ENCODE measurements at places on chromosomes 11 and 22.

DNA sequence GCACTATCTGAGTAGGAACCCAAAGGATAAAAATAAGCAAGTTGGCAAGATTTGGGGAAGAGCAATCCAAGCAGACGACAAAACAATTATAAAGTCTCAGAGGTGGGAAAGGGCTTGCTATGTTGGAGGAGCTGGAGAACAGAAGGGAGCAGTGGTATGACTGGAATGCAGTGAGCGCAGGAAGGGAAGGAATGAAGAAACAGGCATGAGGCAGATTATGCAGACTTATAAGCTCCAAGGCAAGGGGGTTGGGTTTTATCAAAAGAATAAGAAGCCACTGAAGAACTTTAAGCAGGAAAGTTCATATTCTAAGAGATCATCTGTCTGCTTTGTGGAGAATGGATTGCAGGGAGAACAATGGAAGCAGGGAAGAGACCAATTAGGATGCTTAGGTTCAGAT is 31.7 kb downstream of the PGM2L1 start:
- DNase-seq: peak; percentile 23

DNA sequence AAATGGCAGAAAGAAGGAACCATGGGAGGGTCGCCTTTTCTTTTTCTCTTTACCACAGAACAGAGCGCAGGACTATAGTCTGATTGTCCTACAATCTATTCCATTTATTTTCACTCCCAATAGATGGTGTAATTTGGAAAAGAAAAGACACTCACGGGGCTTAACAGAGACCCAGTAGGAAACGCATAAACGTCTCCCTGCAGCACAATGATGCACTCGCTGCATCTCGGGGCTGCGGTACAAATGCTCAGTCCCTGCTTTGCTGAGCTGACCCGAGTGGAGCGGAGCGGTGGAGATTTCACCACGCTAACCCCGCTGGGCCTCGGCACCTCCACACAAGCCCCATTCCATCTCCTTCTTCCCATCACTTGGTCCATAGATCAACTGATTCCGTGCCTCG is 1.5 kb downstream of the FEZ1 start:
- DNase-seq: no peak

DNA sequence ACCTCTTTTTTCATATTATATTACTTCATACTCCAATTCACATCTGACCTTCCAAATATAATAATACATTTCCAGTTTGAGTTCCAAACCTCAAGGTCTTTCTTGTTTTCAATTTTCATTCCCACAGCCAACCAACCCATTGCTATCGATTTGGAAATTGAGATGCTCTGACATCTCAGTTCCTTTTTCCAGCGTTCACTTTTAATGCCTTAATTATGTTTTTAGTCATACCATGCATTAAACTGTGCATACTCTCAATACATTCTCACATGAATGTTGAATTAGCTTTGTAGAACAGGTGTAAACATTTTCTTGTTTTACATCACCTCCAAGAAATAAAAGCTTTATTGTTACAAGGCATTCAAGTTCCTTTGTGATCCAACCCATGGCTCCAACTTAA is 294.2 kb upstream of the ANO3 start:
- no peak for DNase-seq

DNA sequence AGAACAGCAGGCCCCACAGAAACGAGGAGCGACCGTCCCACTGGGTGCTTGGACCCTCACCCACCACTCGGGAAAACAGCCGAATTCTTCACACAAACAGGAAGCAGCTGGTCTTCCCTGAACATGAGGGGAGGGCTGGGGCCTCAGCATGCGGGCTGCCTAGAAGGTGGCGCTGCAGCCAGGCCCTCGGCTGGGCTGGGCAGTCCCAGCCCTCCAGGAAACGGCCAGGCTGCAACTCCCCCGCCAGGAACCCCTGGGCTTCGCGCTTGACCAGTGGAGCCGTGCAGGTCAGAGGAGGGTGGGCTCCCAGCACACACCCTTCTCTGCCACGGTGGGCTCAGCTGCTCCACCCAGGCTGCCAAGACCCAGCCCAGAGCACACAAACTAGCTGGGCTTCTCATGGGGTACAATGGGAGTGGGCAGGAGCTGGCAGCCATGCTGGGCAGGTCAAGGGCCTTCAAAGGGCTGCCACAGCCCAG is 29.6 kb downstream of the IGF2 start:
- no peak for DNase-seq

DNA sequence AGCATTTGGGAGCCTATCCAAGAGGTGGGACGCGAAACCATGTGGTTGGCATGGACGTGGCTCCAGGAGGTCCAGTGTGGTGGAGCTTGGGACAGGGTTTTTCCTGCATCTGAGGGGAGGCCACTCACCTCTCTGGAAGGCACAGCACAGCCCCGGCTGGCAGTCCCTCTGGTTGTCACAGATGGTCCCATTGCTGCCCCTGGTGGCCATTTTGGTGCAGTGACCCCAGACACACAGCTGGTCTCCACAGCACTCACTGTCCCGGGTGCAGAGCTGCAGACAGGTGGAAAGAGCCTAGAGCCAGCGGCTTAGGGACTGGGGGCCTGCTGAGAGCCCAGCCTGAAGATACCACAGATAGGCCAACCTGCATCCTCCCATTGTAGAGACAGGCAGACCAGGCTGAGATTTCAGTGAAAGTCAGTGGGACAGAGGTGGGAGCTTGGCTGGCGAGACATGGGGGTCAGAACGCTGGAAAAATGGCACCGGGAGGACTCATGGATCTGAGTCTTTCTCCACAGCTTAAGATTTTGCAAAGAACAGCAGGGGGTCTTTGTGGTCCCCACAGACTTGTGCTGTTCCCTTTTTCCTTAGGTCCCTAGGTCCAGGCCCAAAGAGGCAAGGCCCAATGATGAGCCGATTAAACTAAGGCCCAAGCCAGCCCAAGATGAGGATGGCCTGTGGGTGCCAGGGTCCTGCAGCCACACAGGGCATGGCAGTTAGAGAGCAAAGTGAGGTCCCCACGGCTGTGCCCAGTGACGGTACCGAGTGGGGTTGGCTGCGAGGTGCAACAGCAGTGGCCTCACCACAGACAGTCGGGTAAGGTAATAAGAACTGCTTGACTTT is 41.4 kb downstream of the DKK3 start:
- DNase-seq: no peak

DNA sequence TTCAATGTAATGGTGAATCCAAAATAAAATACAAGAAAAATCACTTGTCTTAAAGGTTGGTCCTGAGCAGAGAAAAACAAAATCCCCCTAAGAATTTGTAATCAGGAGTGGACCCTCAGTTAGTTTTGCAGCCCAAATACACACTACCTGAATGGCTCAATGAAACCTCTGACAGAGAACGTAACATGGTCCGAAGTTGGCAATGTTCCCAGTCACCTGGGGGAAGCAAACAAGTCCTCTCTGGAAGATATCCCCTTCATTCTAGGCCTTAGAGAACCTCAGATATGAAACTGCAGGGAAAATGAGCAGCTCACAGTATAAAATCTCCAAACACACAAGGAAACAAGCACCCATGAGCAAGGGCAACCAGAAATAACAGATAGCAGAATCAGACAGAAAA is 58.2 kb downstream of the MORC2 start:
- DNase-seq: no peak

DNA sequence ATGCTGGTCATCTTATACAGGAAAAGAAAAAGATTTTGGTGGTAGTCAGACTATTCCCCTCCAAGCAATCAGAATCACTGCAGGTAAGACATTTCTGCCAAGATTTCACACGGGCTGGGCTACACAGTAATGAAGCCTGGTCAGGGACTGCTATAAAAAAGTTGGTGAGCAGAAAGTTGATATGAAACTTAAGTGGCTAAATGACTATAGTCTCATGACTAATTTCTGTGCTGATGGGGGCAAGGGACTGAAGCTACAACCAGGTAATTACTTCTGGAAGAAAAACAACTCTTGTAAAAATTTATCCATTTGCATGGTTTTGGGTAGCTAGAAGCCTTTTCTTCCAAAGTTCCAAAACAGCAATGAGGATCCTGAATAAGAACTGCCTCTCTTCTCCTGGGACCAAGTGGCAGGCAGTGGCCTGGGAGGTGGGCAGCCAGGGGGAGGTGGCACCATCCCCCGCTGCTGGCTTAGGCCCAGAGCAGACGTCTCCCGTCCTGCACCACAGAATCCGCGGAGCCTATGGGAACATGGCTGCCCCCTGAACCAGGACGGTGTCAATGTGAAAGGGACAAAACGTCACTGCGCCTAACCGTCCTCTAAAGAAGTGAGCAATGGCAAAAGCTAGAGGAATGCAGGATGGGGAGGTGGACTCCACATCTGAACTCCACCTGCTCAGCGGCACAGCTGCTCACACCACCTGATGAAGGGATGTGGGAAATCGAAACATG is 122.6 kb upstream of the LMO1 start:
- no peak for DNase-seq

DNA sequence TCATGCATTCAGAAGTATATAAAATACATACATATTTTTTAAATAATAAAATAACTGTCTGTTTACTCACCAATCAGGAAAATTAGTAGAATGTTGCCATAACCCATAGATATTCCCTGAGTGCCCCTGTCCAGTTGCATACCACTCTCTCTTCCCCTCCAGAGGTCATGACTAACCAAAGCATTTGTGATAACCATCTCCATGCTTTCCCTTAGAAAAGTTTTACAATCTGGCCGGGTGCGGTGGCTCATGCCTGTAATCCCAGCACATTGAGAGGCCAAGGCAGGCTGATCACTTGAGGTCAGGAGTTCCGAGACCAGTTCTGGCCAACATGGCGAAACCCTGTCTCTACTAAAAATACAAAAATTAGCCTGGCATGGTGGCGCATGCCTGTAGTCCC is 33.2 kb upstream of the LDHA start:
- no peak for DNase-seq

DNA sequence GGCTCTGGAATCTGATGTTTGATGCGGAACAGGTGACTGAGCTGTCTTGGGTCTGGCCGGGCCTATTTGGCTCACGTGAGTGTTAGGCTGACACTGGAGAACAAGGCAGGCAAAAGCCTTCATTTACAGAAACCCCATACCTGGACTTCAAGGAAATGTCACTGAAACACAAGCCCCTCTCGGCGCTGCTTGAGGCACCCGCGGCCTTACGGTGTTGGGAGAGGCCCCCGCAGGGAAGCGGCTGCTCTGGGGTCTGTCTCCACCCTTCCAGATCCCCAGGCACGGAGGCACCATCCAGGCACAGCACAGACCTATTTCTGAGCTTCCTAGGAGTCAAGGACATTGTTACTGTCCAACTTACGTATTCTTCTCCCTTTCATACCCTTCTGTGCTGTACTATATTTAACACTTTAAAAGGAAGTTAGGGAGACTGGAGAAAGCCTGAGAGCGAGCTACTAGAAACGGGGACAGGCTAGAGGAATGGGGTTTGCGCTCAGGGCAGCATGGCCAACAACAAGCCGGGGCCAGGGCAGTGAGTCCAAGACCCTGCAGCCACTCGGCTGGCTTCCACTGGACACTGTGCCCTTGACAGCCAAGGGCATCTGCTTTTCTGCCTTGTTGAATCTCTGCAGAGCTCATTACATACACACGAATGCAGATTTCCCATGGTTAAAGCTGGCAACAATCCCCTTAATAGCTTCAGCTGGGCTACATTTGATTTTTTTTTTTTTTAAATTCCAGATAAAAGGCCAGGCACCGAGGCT is 23.8 kb downstream of the DRD4 start:
- no peak for DNase-seq

- DNase-seq: no peak
Measured at GRCh38 chr11:109512680-109513079, 90.7 kb downstream of the C11orf87 start.

GRCh38 chr11:68569357-68569756 is 108.8 kb downstream of the PPP6R3 start:
- DNase-seq: no peak

- no peak for DNase-seq
Measured at GRCh38 chr22:44540756-44541670, 43.0 kb upstream of the RTL6 start.

DNA sequence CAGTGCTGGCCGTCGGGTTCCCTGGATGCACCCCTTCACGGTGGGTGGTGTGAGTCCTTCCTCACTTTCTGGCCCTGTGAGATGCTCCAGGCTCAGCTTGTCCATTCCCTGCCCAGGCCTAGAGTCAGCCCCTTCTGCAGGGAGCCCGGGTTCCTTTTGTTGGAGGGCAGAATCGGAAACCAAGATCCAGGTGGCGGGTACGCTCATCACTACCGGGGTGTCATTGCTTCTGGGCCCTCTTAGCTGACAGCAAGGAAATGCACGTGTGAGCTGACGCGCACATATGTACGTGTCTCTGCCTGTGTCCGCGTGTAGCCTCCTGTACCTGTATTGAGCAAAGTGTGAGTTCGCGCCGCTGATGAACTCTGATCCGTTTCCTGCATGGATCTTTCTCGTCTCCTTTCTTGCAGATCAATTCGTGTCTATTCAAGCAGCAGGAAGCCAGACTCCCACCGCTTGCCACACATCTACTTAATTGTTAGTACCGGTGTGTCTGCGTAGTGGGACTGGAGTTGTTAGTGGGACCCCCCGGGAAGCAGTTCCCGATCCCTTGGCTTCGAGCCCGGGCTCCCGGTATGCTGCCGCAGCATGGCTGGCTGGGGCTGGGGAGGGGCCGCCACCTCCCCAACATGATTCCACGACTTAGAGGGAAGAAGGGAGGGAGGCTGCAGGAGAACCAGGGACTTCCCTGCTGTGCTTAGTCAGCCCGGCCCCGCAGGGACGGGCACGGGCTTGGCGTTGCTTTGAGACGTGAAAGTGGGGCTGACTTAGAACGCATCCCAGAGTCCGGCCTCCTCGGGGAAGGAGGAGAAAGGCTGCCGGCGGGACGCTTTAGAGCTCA is 35.9 kb upstream of the GRAMD4 start:
- DNase-seq: no peak

- DNase-seq: no peak
Measured at GRCh38 chr22:48459859-48460823, 1367.5 kb downstream of the BRD1 start.

DNA sequence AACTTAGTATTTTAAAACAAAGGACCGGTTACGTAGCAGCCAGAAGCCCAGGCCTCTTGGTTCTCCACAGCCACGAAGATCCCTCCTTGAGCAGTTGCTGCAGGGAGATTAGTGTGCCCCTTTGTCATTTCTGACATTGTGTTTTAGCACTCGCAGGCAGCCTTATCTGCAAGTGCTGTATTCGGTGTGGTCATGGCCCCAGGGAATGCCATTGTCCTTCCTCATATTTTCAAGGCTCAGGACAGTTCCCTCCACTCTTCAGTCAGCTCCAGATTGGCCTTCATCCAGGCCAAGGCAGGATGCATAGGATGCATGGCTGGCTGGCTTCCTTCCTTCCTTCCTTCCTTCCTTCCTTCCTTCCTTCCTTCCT is 88.5 kb downstream of the ZBTB16 start:
- no peak for DNase-seq

- DNase-seq: no peak
Measured at GRCh38 chr11:130064596-130064995, 5.1 kb upstream of the APLP2 start.

DNA sequence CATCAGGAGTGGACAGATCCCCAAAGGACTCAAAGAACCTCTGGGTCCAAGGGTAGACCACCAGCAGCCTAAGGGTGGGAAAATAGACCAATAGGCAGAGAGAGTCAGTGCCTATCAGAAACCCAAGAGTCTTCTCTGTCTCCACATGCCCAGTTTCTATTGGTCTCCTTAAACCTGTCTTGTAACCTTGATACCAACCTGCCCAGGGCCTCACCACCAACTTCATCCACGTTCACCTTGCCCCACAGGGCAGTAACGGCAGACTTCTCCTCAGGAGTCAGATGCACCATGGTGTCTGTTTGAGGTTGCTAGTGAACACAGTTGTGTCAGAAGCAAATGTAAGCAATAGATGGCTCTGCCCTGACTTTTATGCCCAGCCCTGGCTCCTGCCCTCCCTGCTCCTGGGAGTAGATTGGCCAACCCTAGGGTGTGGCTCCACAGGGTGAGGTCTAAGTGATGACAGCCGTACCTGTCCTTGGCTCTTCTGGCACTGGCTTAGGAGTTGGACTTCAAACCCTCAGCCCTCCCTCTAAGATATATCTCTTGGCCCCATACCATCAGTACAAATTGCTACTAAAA is at the start of gene HBB:
Gene HBB (minus strand): TSS at position 340 of the 579 bp plus-strand sequence. CDS start 50 bp downstream, at position 290.
- no peak for DNase-seq
